ENCODE measurements at places on chromosomes 6 and 20.

DNA sequence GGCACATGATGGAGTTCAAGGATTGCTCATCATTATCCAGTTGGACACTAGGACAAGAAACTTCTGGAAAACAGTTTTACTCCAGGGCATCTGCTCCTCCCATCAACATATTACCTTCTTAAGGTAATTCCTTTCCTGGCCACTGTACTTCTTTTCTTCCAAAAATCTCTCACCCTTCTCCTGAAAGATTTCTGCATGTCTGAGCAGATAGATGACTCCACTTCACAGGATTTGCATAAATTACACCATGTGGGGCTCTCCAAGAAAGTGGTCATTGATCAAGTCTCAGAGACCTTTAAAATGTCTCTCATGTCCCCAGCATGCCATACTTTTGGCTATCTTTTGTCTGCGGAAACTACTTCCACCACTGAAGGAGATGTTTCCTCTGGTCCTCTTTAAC is 103.2 kb upstream of the TNFAIP3 start:
- no peak overlapping the region for H3K4me3 ChIP-seq
- H3K27me3 ChIP-seq: no peaks in the 10 kb centered on the region
- H3K4me1 ChIP-seq: no peaks in the 10 kb centered on the region

GRCh38 chr6:163733061-163733460 is 318.5 kb downstream of the QKI start:
- no peak for DNase-seq
- no peak overlapping the region for H3K27ac ChIP-seq
- no peaks in the 10 kb centered on the region for H3K4me1 ChIP-seq
- H3K36me3 ChIP-seq: no peaks in the 10 kb centered on the region
- H3K4me3 ChIP-seq: no peak overlapping the region
- H3K27me3 ChIP-seq: no peaks in the 10 kb centered on the region

DNA sequence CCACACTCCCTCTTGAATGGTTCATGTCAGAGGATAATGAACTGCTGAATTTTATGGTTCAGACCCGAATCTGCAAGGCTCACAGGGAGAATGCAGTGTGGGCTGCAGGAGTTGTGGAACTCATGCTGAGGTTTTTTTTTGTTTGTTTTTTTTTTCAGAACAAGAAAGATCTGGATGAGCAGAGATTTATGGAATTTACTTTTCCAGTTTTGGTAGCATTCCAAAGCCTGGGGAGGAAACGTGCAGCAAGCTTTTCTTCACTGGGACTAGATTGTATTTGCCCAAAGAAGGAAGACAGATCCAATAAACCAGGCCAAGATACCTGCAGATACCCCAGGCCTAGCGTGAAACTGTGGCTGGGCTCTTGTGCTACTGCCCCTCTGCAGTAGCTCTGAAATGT is 223.9 kb upstream of the TAB2 start:
- H3K36me3 ChIP-seq: no peaks in the 10 kb centered on the region
- no peaks in the 10 kb centered on the region for H3K27me3 ChIP-seq
- H3K27ac ChIP-seq: no peak overlapping the region
- no peak for DNase-seq
- no peak overlapping the region for H3K4me3 ChIP-seq

DNA sequence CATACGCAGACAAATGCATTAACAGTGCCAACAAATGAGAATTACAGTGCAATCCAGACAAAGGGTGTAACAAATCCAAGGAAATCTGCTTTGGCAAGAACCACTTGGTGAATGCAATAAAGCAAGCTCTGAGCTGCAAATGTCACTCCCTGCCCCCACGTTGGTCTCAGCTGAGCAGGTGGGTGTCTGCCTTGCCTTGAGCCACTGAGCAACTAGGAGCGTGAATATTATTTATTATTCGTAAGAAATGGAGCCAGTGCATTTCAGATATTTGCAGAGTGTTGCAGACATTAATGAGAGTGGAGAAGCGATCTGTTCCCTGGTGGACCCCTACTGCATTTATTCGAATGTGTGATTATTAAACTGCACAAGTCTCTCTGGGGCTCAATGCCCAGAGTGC is 36.6 kb upstream of the F13A1 start:
- H3K36me3 ChIP-seq: no peaks in the 10 kb centered on the region
- no peak overlapping the region for H3K27ac ChIP-seq
- no peak for DNase-seq
- no peak overlapping the region for H3K4me3 ChIP-seq
- peaks cover 2% of the 10 kb centered on the region for H3K4me1 ChIP-seq
- H3K27me3 ChIP-seq: no peaks in the 10 kb centered on the region

DNA sequence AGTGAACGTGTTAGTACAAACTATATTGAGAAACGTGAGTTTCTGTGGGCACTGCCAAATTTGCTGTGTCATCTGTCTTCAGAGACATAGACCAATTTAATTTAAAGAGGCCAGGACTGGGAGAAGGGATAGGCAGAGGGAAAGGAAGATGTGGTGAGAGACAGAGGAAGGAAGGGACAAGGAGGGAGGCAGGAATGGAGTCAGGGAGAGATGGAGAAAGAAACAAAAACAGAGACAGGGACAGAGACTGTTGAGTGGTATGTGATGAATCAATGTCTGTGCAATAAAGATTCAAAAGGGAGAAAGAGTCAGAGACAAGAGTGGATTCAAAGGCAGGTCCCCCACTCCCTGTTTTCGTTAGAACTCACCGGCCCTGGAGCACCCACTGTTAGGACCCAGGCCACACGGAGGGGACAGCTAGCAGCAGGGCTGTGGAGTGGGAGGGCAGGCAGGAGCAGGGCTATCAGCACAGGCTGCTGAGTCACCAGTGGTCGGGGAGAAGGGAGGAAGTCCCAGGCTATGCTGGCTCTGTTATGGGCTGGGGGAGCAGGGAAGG is 51.6 kb upstream of the CHD6 start:
- H3K27ac ChIP-seq: no peak overlapping the region
- no peak overlapping the region for H3K4me3 ChIP-seq
- H3K4me1 ChIP-seq: peaks cover 8% of the 10 kb centered on the region
- no peaks in the 10 kb centered on the region for H3K36me3 ChIP-seq

GRCh38 chr6:51396583-51396982 is 577.9 kb downstream of the TFAP2B start:
- no peaks in the 10 kb centered on the region for H3K27me3 ChIP-seq
- no peak overlapping the region for H3K27ac ChIP-seq
- H3K4me1 ChIP-seq: no peaks in the 10 kb centered on the region
- no peaks in the 10 kb centered on the region for H3K36me3 ChIP-seq
- H3K4me3 ChIP-seq: no peak overlapping the region

DNA sequence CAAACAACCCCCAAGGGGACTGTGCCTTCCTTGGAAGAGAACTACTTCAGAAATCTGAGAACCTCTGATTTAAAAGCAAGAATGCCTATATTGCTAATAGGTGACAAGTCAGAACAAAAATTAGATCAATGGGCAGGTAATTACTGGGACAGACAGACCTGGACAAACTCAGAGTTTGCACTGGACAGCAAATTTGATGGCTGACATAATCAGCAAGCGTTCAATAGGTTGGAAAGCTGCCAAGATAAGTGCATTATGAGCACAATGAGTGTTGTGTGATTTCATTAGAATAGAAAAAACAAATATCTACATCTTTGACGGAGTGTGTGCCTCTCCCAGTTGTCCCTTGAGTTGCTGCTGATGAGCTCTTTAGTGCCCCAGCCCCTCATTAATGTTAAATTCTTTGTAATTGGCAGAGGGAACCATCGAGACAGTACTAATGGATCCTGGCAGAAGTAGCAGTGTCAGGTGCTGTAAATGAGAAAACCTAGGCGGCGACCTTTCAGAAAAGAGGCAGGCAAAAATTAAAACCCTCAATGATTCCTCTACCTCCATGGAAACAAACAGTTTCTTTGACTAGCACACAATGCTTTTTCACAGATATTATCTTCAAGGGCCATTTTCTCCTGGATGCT is 116.5 kb upstream of the COL21A1 start:
- peaks cover 18% of the 10 kb centered on the region for H3K4me1 ChIP-seq
- H3K36me3 ChIP-seq: no peaks in the 10 kb centered on the region
- no peak for DNase-seq

DNA sequence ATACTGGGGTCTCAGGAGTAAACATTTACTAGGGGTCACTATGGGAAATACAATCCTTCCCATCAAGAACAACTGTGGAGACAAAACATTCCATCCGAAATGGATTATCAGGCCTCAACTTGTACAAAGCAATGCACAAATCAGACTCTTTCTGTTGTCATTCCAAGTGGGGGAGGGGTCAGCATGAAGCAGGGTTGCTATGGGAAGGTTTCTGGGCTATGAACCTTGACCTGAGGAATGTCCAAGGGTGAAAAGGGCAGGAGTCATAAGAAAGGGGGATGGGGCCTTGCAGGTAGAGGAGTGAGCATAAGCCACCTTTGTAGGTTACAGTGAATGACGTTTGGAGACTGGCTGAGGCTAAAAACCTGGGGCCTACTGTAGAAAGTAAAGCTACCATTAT is 3.1 kb downstream of the METTL24 start:
- H3K4me1 ChIP-seq: peaks cover 19% of the 10 kb centered on the region
- DNase-seq: no peak
- no peaks in the 10 kb centered on the region for H3K36me3 ChIP-seq
- H3K4me3 ChIP-seq: no peak overlapping the region

GRCh38 chr6:39321761-39322160 is 741 bp downstream of the KCNK16 start:
- H3K36me3 ChIP-seq: no peaks in the 10 kb centered on the region
- H3K27ac ChIP-seq: no peak overlapping the region
- DNase-seq: no peak
- peaks cover 3% of the 10 kb centered on the region for H3K27me3 ChIP-seq

- H3K27ac ChIP-seq: no peak overlapping the region
- no peak for DNase-seq
- H3K27me3 ChIP-seq: peaks cover 2% of the 10 kb centered on the region
These were observed 308.9 kb upstream of the EXOC2 start for GRCh38 chr6:1001655-1002349.

- no peak overlapping the region for H3K4me3 ChIP-seq
- H3K27me3 ChIP-seq: no peaks in the 10 kb centered on the region
- no peak overlapping the region for H3K27ac ChIP-seq
These were observed 232.8 kb upstream of the QKI start for GRCh38 chr6:163181666-163182180.

GRCh38 chr6:157038610-157039009 is 261.4 kb downstream of the ARID1B start:
- no peak overlapping the region for H3K4me3 ChIP-seq
- H3K27me3 ChIP-seq: no peaks in the 10 kb centered on the region
- no peak for DNase-seq

DNA sequence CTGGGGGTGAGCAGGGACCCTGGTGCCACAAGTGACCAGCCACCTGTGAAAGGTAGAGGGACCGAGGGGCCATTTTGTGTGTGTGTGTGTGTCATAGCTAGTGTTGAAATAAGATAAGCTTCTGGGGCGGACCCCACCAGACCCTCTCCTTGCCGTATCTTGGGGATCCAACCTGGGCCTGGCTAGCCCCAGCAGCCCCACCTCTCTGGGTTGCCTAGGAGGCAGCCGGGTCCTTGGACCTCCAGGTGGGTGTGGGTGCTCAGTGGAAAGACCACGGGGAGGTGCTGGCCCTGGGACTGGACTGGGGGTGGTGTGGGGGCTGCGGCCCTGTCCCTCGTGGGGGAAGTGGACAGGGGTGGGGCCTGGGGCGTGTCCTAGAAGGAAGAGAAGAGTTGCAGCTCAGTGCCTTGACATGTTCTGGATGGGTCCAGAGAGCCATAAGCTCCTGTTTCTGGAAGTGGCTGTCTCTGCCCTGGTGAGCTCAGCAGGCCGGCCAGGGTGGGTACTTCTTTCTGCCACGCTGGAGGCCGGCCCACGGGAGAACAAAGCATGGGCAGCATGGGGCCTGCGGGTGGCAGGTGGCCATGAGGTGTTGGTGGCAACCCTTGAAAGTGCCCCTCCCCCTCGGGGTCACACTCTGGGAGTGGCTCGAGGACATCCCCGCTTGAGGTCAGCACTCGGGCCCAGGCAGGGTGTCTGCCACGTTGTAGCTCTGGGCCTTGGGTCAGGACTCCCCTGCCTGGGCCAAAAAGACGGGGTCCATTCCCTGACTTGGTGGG is 8.4 kb downstream of the RBBP8NL start:
- no peak overlapping the region for H3K27ac ChIP-seq
- H3K36me3 ChIP-seq: no peaks in the 10 kb centered on the region
- H3K4me1 ChIP-seq: peaks cover 3% of the 10 kb centered on the region
- no peak overlapping the region for H3K4me3 ChIP-seq
- DNase-seq: no peak

GRCh38 chr6:107219851-107220250 is 104.5 kb upstream of the BEND3 start:
- no peak for DNase-seq
- no peak overlapping the region for H3K27ac ChIP-seq
- no peak overlapping the region for H3K4me3 ChIP-seq
- H3K36me3 ChIP-seq: no peaks in the 10 kb centered on the region
- no peaks in the 10 kb centered on the region for H3K4me1 ChIP-seq

DNA sequence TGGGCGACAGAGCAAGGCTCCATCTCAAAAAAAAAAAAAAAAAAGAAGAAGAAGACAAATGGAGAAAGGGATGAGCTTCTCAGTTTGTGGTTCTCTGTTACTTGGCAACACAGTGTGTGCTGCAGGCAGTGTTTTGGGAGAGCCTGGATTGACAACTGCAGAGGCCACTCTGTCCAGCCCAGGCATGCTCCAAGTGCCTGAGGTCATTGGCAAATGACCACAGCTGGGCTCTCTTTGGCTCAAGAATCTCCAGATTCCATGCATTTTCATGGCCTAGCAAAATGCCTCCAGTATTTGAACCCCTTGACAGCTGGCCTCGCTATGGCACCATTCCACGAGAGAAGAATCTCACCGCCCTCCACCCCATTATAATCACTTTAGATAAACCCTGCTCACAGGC is 126.2 kb downstream of the ANKRD60 start:
- DNase-seq: no peak
- H3K27ac ChIP-seq: no peak overlapping the region
- no peaks in the 10 kb centered on the region for H3K36me3 ChIP-seq

DNA sequence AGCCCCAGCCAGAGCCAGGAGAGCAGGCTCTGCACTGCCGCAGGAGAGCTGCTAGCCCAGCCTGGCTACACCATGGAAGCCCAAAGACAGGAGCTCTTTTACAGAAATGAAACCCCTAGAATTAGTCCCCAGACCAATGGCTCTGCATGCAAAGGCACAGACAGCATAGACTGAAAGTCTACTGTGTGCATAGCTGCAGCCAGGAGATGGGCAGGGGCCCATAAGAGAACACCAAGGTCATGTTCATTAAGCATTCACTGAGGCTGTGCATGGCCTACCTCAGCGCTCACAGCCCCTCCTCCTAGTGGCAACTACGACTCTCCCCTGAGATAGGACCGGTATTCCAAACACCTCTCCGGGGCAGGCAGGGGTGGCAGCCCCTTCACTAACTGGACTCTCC is 34.9 kb downstream of the SNX5 start:
- no peaks in the 10 kb centered on the region for H3K27me3 ChIP-seq
- no peak overlapping the region for H3K4me3 ChIP-seq
- no peak overlapping the region for H3K27ac ChIP-seq
- no peak for DNase-seq
